ENCODE measurements at places on chromosomes 11 and 22.

DNA sequence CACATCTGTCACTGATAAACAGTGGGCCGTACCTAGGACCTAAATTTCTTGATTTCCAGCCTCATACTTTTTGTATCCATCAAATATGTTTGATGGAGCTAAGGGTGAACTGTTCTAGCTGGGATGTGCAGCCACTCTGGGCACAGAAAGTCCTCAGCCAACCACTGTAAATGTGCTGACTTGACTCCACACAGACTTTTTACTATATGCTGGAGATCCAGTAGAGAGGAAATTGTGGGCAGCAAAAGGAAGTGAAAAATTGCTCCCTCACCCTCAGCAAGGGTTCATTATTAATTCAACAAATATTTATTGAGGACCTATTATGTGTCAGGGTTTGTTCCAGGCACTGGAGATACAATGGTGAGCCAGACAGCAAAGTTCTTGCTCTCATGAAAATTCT lies 54.2 kb upstream of the AMPD3 start:
- no peak for DNase-seq

DNA sequence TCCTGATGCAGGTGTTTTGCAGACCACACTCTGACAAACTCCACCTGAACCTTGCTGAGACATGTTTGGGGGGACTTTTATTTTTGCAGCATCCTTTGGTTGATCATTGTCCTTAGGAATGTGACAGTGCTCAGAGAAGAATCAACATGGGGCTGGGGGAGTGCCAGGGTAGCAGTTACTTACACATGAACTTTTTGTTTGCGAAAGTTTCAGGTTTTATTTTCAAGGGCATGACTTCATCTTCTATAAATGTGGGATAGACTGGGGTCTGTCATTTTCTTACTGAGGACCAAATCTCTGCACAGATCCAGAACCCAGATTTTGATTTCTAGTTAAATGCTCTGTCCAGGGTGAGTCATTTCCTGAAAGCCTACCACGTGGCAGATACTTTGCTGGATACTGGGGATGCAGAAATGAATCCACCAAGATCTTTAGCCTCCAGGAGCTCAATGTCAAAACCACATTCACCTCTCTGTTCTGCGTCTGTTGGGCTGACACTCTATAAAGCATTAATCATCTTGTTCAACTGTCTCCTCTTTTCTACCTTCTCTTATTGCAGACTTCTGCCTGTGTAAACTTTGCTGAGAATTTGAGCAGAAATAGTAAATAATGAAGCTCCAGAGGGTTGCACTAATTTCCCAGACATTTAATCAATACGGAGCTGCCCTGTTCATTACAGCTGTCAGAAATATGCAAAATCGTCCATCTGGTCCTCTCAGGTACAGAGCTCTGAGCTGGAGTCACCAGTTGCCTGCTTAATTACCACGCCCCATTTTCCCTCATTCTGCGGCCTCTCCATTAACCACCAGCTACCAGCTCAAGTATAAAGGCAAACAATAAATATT lies 387.9 kb downstream of the MIAT start:
- DNase-seq, result no peak

DNA sequence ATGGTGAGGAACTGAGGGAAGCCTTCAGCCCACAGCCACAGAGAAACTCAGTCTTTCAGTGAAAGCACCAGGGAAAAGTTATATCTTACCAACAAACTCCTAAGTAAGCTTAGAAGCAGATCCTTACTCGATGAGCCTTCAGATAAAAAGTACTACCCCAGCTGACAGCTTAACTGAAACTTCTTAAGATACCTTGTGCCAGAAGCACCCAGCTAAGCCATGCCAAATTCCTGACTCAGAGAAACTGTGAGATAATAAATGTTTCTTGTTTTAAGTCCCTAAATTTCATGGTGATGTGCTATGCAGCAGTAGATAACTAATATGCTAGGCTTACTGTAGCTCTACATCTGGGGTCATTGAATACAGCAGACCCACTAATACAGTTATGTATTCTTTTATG lies 2025.0 kb downstream of the LRRC4C start:
- DNase-seq, result peak; percentile 9

- no peak for DNase-seq
These were observed 15.8 kb upstream of the ZNF74 start for GRCh38 chr22:20378110-20378509.

- DNase-seq, result no peak
These were observed 354.7 kb downstream of the LARGE1 start for GRCh38 chr22:33565580-33565995.

GRCh38 chr11:124899383-124900145 lies 1.9 kb upstream of the ROBO4 start:
- DNase-seq, result no peak

DNA sequence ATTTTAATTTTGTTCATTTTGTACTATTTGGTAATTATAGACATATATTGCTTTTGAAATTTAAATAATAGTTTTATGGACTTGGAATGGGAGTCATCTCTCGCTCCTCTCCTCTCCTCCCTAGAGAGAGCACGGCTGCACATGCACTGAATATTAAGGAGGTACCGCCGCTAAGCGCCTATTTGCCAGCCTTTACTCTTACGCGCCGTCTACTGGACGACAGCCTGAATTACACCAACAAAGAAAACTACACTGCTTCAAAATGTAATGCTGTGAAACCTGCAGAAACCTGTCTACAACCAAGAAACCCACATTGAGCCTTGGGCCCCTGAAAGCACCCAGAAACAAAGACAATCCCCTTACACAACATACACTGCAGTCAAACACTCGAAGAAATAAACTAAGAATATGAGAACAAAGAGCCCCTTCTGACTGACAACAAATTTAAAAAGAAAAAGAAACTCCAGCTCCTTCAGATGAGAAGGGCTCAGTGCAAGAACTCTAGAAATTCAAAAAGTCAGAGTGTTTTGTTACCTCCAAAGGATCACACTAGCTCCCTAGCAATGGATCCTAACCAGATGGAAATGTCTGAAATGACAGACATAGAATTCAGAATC lies 737.2 kb downstream of the LRRC4C start:
- peak; percentile 61 for DNase-seq

DNA sequence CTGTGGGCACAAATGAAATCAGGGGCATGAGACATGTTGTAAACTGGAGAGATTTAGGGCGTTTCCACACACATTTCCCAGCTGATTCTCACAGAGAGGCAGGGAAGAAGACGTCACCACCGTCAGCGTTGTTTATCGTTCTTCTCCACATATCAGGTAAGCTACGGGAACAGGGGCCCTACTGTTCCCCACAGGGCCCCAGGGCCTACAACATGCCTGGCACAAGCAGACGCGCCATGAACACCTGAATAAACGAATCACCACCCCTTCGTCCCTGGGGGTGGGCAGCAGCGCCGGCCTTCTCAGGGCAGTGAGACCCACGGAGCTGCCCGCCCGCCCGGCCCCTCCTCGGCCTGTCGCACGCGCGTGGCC lies 342 bp downstream of the EFCAB6 start:
- DNase-seq, result no peak

GRCh38 chr22:48739348-48740085 lies 1088.2 kb downstream of the BRD1 start:
- DNase-seq, result no peak

GRCh38 chr11:34468209-34468841 lies 29.6 kb downstream of the CAT start:
- peak; percentile 56 for DNase-seq

GRCh38 chr11:117604336-117604995 lies 192.6 kb downstream of the DSCAML1 start:
- DNase-seq, result no peak

DNA sequence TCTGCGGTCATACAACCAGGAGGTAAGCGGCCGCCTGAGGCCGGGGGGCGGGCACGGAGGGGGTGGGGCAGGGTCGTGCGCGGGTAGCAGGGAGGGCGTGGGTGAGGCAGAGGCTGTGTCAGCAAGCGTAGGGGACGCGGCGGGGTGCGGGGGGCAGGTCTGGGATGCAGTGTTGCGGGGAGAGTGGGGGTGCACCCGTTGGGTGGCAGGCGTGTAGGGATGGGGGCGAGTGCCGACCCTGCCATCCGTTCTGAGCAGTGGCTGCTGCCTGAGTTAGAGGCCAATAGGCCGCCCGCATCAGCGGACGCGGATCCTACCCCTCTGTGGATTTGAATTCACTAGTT lies 1.4 kb downstream of the RIC8A start:
- DNase-seq, result peak; percentile 23

- no peak for DNase-seq
These were observed 1.1 kb downstream of the FAT3 start for GRCh38 chr11:92225568-92226330.

- DNase-seq, result peak; percentile 62
These were observed 653 bp downstream of the GRK3 start for GRCh38 chr22:25564979-25565677.

- no peak for DNase-seq
These were observed 8.3 kb downstream of the ST3GAL4 start for GRCh38 chr11:126363706-126364248.

DNA sequence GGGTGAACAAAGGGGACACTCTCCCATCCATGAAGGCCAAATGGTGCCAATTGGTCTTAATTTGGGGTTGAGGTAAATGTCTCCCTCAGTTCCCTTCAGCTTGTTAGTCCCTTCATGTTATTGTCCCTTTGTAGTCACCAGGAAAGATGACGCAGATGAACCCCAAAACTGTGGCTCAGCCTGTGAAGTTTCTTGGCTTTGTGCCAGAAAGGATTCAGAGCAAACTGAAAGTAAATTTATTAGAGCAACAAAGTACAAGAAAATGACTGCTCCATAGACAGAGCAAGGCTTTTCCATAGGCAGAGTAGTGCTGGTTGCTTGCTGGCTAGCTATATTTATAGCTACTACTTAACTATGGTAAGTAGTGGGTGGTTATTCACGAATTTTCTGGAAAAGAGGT lies 16.7 kb downstream of the OR4C3 start:
- no peak for DNase-seq

DNA sequence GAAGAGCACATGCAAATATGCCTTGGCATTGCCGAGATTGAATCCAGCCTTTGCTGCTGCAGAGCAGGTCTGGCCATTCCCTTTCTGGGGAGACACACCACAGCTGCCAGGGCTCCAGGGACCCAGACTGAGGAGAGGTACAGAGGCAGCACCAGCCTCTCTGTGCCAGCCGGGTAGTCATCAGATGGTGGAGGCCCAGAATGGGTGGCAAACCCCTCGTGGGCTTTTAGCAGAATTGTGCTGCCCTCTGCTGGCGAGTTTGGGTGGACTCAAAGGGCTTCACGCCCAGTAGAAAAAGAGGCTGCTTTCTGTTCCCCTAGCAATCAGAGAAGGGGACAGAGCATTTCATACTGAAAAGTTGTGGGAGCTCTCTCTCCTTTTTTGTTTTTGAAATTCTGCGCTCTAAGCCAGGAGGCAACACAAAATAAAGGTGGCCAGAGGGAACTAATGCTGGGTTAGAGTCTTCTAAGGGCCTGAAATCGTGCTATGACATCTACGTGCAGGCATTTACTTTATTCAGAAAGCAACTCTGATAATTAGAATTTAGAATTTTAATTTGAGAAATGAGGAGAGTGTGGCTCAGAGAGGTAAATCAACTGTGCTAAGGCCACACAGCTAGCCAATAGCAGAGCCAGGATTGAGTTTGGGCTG lies 158.8 kb upstream of the NAV2 start:
- peak; percentile 78 for DNase-seq

DNA sequence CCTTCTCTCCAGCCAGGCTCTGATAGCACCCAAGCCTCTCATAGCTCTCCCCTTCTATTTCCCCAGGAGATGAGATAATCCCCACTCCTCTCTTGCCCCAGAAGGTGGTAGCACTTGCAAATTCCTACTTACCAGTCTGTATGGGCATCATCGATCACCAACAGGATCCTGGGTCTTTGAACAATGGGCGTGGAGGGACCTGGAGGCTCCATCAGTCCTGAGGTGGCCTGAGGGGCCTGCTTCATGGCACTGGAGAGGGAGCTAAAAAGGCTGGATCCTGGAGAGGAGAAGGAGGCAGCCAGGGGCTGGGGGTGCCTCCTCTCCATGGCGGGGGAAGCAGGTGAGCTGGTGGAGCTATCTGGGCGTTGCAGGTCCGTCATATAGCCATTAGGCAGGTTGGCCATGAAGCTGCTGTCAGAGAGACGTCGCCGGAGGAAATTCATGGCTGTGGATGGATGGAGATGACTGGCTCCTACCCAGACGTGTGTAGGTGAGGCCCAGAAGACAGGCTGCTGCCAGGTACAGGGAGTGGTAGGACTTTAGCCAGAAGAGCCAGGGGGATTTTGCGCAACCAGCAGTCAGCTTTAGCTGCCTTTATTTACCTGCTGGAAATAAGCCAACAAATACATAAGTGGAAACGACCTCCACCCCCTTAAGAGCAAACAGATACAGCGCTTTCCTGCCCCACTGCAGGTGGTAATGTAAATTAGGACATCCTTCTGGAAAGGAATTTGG lies 51.8 kb downstream of the SYN3 start:
- no peak for DNase-seq

- peak; percentile 15 for DNase-seq
These were observed 7.5 kb downstream of the NEFH start for GRCh38 chr22:29487426-29487986.

DNA sequence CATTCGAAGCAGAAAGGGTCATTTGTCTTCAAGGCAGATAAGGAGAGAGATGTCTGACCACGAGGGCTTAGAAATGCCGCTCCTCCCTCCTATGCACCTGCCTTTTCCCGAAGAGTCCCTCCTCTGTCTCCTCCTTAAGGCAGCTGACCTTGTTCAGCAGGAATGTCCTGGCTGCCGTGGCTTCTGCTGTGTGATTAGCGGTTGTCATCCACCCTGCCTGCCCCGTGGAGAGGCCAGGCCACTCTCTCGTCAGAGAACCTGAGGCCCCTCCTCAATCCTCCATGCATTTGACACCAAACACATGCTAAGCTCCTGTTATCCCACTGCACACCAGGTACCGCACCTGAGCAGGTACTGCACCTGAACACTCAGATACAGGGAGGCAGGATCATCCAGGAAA lies 834.6 kb downstream of the TBC1D22A start:
- no peak for DNase-seq

DNA sequence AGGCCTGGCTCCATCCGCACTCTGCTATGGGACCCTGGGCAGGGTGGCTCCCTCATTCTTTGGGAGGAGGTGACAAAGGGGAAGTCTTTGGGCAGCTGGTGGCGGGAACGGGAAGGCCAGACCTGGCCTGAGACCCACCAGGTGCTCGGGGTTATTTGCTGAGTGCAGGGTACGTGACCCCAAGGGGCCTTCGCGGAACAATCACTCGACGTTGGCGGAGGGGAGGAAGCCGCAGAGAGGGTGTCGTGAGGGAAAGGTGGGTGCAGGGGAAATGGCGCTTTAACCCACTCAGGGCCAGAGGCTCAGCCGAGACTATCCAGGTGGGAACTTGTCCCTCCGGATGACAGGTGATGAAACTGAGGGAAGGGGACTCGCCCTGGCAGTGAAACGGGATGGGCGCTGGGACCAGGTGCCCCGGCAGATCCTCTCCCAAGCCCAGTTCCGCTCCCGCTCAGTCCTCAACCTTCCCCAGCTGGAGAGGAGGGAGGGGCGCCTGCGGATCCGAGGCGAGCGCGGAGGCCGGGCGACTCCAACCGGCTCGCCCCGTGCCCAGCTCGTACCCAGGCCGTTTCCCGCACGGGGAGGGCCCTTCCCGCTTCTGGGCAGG lies 911 bp downstream of the A4GALT start:
- no peak for DNase-seq

GRCh38 chr11:61071208-61071681 lies 31.0 kb upstream of the CD5 start:
- DNase-seq, result peak; percentile 65

GRCh38 chr11:70251659-70252321 lies 18.7 kb upstream of the PPFIA1 start:
- DNase-seq, result no peak

Data from OCI-M1 (cell line).